ENCODE measurements at places on chromosomes 5 and 9.

GRCh38 chr5:39340506-39340905 lies 23.8 kb downstream of the C9 start:
- DNase-seq, result no peak

GRCh38 chr5:83983852-83984251 lies 263.2 kb upstream of the HAPLN1 start:
- DNase-seq, result no peak

- no peak for DNase-seq
Measured at GRCh38 chr5:64384765-64385164, 121.0 kb upstream of the RGS7BP start.

DNA sequence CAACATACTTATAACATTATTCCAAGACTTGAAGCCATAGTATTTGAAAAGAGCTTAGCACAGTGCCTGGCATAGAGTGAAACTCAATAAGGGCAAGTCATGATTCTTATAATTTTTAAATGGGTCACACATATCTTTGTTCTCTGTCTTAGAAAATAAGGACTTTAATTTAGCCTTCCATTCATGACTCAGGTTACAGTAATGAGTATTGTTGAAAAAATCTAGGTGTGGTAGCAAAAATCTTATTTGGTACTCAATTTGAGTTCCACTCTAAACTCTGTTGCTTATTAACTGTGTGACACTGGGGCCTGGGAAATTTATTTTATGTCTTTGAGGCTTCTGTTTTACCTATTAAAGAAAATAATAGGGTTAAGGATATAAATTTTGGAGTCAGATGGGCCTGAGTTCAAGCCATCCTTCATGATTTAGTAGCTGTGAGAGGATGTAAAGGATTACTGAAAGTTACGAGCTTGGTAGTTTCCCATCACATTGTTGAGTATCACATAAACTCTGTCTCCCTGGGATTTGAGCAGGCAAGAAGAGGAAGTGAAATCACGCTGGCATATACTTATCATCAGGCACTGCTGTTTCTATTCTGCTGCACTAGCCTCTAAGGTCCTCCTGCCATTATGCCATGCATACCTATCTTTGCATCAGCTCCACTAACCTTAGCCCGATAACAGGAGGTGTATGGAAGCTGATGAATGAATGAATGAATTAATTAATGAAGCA lies 1.5 kb downstream of the SPINK9 start:
- no peak for DNase-seq

GRCh38 chr5:163433271-163433670 lies 4.1 kb upstream of the CCNG1 start:
- DNase-seq, result no peak

GRCh38 chr9:74556685-74557084 lies 59.5 kb downstream of the RORB start:
- DNase-seq, result no peak

GRCh38 chr5:108064302-108064701 lies 317.6 kb downstream of the FBXL17 start:
- no peak for DNase-seq

DNA sequence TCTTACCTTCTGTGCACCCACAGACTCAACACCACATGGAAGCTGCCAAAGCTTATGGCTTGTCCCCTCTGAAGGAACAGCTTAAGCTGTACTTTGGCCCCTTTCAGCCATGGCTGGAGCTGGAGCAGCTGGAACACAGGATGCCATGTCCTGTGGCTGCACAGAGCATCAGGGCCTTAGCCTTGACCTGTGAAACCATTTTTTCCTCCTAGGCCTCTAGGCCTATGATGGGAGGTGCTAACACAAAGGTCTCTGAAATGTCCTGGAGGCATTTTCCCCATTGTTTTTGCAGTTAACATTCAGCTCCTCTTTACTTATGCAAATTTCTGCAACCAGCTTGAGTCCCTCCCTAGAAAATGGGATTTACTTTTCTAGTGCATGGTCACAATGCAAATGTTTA lies 461.4 kb upstream of the TYRP1 start:
- no peak for DNase-seq

- no peak for DNase-seq
Measured at GRCh38 chr9:122180633-122181032, 20.9 kb downstream of the MORN5 start.

GRCh38 chr5:91361055-91361701 lies 21.9 kb downstream of the ARRDC3 start:
- DNase-seq, result no peak

DNA sequence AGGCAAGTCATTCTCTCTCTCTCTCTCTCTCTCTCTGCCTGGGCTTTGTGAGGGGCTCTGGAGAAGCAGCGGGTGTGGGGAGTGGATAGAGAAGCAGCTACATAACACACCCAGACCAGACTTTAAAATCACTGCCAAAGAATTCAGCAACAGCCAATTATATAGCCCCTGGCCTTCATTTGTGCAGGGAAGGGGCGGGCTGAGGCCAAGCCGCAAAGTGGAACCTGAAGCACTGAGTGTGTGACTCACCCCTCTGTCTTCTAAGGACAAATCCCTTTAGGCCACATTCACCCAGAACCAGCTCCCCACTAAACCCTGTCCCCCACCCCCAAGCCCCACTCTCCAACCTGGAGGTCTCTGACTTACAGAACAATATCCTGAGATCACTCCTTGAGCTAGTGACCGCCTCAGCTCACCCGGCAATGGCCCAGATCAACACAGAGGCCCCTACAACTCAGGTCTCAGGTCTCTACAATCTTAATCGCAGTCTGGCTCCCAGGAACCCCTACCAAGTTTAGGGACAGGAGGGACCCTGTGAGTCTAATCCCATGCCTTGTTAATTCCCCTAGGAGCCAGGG lies 6.0 kb downstream of the B4GALT1 start:
- DNase-seq, result no peak

DNA sequence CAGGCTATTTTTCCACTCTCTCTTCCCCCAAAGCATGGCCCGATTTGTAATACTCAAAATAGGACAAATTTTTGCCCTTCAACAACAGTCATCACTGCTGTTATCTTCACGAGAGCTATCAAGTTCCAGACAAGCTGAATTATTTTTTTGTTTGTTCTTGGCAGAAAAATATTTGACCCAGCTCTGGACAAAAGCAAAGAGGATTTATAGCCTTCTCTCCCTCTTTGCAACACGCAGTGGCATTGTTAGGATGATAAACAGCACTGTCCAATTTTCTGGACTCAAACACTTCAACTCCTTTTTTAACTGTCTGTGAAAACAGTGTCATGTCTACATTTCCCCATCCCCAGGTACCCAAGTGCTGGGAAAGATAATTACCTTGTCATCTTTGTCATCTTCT lies 160.3 kb downstream of the SLF1 start:
- no peak for DNase-seq

DNA sequence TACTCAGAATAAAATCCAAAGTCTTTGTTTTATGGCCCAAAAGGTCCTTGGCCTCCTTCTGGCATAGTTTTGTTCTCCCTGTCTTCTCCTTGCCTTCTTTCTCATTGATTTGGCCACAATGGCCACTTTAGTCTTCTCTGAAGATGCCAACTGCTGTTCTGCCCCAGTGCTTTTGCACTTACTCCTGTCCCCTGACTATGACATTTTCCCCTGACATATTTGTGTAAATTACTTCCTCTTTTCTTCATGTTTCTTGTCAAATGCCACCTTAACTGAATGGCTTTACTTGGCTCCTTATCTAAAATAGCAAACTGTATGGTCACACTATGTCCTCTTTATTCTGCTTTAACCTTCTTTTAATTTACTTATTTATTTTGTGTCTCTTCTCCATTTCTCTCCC lies 484.7 kb upstream of the ARRDC3 start:
- DNase-seq, result no peak

DNA sequence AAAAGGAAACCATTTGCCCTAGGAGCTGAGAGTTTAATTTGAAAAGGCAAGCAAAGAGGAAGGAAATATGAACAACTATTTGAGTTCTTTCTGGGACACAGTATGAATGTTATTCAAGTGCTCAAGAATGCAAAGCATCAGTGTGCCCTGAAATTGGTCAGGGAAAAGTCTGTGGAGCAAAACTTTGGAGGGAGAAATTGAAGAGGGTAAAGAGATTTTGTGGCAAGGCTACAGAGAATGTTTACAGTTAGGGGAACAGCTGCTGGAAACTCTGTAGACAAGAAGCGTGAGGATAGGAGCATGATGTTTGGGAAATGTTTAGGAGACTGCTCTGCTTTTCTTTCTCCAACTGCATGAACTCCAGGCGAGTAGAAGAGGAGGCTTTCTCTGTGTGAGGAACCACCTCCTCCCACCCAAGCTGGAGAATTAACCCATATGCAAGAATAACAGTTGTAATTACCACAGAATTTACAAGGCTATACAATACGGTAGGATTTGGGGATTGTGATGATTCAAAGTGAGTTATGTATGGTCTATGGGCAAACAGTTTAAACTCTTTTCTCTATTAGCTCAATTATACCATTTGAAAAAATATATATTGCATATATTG lies 75.4 kb upstream of the IL7R start:
- DNase-seq, result no peak

DNA sequence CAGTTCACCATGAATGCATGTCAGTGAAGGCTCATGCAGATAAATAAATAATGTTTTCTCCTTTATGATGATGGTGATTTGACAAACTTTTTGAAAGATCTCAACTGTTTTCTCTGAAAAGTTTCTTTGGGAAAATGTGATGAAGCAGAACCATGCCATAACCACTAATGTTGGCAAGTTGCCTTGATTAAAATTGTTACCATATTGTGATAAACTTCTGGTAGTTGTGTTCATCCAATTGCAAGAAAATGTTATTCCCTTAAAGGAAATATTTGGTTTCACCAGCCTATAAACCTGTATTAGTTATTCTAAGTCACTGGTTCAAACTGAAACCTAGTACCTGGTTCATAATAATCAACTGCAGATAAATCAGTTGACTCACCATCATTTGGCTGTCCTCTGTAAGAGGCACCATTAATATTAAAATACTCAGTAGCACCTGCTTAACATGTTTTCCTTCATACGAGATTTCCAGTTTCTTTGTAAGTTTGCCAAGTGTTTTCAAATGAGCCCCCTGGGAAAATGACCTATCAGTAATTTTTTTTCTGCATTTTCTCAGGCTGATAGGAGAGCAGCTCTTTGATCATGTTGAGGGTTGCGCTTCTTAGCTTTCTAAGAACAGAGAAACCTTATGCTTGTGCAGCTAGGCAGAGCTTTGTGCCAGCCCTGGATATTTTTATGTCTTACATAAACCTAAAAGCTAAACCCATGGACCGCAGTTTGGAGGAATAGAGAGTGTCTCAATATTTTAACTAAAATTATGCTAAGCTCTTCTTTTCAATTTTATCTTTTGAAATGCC lies 88.0 kb downstream of the LURAP1L start:
- DNase-seq, result no peak

DNA sequence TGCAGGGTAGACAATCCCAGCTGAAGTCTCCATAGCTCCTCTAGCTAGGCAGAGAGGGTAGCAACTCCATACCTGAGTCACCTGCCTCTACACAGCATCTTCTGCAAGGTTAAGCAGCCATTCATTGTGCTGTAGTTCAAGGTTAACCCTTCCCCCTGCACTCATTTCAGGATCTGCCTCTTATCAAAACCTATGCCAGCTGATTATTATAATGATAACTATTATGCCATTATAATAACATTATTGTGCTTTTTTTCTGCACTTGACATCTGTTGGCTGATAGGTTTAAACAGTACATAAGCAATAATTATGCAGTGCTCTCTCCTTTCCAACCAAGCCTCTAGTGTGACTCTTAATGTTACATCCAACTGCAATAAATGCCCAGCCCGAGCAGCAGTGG lies 17.3 kb downstream of the SIL1 start:
- DNase-seq, result no peak

DNA sequence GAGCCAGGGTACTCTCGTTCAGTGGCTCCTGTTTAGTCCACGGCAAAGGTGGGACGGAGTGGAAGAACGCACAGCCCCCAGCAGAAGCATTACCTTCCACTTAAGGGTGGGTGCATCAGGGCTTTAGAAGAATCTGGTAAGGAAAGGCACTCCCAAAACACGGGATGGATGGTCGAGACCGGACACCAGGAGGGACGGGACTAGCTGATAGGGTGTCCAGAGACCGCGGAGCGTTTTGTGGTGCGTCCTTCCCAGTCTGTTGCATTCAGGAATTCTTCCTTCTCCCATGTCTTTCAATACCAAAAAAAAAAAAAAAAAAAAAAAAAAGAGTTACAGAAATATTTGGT lies 545 bp upstream of the CTSV start:
- DNase-seq, result no peak
